Left cardiac atrium (tissue), 4 donors: ENCODE measurements at places on chromosomes 4 and X. TPM values are rescaled to one million over a fixed set of nuclear protein-coding genes. Genes with fewer than 3 reads are reported as not detected.

DNA sequence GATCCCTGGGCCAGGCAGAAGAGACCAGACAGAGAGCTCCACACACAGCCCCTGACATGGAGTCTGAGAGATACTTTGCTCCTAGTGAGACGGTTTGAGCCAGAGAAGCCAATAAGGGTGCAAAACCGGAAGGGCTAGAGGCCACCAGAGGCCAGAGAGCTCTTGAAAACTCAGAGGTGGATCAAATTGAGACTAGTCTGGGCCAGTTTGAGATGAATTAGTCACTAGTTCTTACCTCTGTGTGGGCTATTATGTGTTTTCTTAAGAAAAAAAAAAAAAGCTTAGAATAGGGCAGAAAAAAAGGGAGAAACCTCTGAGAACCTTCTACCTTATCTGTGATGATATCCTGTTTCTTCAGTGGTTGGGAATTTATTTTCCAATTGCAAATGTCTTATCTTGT is 110.4 kb upstream of the EDNRA start:
- no peak for DNase-seq

- DNase-seq: no peak
These were observed 52.5 kb upstream of the ANTXR2 start for GRCh38 chr4:80125252-80126177.

- DNase-seq: no peak
These were observed 262.5 kb downstream of the FBXW7 start for GRCh38 chr4:152273343-152273742.

DNA sequence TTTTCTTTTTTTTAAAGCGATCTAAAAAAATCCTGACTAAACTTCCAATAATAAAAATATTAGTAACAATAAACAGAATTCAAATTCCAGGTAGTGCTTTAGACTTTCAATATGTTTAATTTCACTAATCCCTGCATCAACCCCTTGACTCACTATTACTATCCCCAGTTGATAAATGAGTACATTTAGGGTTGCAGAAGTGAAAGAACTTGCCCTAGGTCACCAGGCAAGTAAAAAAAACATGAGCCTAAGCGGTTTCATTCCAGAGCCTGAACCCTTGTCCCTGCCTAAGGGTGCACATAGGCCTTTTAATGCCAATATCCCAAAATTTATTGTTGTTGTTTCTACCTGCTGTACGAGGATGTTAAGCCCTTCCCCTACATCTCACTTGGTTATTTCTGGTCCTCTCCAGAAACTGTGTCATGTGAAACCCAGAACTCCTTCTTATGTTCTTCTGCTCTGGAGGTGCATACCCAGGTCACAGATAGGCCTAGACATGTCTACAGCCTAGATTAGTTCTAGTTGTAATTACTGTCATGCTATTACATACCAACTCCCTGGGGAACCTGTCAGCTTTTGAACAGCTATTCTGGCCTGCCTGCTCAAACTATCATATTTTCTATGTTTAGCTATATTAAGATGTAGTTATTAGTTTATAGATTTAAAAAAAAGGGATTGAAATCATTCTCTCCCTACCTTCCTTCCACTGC is 244.5 kb upstream of the PITX2 start:
- DNase-seq: no peak

GRCh38 chr4:42683393-42683792 is 26.5 kb upstream of the ATP8A1 start:
- no peak for DNase-seq

The EPHA5 gene
- total RNA-seq: 5.1 TPM

GRCh38 chrX:131812847-131813825 is 210.0 kb upstream of the STK26 start:
- peak; percentile 68 for DNase-seq
